ENCODE measurements at places on chromosomes 11 and 22.
A peak's percentile ranks its signal among the peaks of the same experiment; 100 is the strongest.

DNA sequence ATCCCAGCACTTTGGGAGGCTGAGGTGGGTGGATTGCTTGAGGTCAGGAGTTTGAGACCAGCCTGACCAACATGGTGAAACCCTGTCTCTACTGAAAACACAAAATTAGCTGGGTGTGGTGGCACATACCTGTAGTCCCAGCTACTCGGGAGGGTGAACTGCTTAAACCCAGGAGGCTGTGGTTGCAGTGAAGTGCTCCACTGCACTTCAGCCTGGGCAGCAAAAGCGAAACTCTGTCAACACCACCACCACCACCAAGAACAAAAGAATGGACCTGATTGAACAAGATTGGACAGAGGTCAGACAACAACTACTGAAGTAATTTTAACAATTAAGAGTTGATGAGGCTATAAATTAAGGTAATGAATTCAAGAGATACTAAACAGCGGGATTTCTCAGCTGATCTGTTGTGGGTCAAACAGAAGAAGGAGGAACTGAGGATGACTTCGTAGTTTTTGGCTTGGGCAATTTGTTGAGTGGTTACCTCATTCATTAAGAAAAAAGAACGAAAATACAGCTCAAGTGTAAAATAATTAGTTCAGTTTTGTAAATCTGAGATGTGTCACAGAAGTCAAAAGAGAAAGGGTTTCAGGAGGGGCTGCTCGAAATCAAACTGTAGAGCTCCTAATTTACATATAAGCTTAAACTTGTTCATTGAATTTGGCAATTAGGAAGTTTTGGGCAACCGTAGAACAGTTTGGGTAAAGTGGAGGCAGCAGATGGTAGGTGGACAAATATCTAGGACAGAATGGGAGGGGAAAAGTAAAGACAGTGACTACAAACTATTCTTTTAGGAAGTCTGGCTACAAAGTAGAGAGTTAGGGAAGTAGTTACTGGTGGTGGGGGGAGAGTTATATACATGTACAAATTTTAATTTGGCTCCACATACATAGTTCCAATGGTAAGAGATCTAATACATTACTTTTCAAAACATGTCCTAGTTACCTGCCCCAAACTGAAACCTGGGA is 4.5 kb downstream of the IL18 start:
- DNase-seq = no peak

- DNase-seq = no peak
These were observed 58.6 kb upstream of the CCT8L2 start for GRCh38 chr22:16651217-16651616.

DNA sequence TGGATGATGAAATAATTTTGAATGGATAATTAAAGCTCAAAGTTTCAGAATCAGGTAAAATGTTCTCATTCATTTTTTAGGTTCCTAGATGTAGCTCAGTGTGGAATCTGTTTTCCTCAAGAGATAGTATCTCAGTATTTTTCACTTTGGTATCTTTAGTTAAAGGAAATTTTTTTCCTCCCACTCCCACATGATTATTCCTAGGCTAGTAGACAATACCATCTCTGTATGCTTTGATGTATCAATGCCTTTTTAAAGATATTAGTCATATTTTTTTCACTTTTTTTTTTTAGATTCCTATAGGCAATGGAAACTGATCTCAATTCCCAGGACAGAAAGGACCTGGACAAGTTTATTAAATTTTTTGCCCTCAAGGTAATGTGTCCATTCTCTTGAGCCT is 26.6 kb downstream of the ATG13 start:
- no peak for DNase-seq

DNA sequence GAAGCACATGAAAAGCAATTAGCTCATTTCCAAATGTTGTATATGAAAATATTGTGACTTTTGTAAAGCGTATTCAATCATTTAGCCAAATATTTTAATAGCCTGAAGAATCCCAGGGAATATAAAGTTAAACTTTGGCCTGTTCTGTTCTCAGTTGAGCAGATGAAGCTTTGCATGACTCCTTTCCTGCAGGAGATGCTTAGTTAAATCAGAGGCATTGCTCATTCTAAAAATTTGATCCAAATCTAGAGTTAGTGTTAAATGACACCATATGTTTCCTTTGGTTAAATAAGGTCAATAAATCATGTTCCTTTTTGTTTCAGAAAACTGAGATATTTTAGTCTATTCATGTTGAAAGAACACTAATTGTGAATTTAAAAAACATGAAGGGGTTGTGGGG is 51.2 kb upstream of the BIRC3 start:
- no peak for DNase-seq

GRCh38 chr11:35479731-35480130 is 45.7 kb downstream of the PAMR1 start:
- no peak for DNase-seq

DNA sequence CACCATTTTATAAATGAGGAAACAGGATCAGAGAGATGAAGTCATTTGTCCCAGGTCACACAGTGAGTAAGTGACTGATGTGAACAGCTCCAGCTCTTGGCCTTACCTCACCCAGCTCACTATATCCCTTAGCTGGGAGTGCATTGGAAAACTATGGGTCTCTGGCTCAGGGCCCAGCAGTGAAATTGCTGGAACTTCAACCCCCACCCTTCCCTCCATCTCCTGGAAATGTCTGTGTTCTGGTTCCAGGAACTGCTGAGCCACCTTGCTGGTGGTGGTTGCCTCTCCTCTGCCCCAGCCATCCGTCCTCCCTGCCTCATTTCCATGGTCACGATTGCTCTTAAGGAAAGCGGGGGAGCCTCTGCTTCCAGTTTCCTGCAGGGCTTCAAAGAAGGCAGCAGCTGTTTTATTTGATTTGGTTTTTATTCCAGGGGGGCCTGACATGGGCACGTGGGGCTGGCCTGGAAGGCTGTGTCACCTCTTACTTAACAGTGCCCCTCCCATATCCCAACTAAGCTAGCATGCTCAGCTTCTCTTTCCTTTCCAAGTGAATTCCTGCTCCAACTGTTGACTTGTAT is 46.2 kb upstream of the CSTF3 start:
- DNase-seq = no peak

GRCh38 chr11:63574856-63575602 is 11.8 kb upstream of the PLAAT2 start:
- DNase-seq = no peak

DNA sequence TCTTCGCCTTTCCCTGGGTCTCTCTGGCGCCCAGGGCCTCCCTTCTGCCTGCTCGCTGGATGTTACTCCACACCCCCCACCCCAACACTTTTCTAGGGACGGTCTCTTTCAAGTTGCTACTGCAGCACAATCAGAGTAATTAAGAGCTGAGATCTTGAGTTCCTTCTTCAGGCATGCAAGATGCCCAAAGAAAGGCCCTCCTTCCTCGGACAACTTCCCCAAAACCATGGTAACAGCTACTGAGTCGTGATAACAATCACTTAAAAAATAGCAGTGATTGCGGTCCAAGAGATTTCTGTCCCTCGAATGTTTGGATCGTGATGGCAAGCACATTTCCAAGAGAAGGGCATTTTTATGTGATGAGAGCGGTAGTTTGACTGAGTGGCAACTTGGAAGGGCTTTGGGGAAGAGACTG is 638 bp upstream of the TENM4 start:
- DNase-seq = no peak

DNA sequence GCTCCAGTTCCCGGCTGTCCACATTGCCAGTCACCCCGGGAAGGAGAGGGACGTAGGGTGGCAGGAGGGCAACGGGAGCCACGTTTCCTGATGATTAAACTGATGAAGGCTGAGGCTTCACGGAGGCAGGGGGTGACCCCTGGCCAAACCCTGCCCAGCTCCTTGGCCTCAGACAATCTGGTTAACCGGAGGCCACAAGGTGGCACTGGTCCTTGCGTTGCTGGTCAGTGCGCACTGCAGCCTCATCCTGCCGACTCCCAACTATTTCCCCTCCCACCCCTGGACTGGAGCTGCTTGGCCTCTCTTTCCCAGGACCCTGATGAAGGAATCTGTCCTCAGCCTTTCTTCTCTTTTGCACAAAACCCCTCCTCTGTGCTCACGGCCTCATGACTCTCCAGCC is 75.3 kb downstream of the PDE2A start:
- no peak for DNase-seq

DNA sequence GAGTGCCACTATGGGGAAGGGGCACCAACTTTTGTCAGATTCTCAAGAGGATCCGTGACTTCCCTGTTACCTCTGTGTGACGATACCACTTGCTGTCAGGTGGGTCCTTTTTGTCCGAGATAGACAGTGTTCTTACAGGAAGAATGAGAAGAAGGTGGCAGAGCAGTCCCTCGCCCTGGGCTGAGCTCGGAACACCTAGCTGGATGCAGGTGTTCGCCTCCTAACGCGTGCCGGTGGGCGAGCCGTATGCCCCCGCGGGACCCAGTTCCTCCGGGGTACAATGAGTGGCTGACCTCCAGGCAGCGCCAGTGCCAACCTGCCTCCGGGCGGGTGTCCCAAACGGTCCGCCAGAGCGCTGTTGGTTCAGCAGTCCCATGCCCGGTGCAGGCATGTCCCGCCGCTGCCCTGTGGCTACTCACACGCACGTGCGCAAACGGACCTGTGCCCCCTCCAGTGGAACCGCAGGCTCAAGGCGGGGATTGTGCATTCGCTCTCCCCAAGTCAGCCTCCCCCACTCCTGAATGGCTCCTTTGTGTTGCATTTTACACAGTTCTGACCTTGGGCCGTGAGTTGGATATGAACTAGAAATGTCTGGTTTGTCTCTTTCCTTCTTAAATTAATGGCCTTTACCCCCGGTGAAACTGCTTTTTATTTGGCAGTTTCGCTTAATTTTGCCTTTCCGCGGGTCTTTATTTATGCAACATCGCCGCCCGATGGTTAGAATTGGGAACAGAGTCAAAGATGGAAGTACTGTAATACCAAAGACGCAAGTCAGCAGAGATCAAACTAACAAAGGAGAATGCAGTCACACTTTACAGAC is 1.1 kb upstream of the ABTB2 start:
- DNase-seq = peak; percentile 61

DNA sequence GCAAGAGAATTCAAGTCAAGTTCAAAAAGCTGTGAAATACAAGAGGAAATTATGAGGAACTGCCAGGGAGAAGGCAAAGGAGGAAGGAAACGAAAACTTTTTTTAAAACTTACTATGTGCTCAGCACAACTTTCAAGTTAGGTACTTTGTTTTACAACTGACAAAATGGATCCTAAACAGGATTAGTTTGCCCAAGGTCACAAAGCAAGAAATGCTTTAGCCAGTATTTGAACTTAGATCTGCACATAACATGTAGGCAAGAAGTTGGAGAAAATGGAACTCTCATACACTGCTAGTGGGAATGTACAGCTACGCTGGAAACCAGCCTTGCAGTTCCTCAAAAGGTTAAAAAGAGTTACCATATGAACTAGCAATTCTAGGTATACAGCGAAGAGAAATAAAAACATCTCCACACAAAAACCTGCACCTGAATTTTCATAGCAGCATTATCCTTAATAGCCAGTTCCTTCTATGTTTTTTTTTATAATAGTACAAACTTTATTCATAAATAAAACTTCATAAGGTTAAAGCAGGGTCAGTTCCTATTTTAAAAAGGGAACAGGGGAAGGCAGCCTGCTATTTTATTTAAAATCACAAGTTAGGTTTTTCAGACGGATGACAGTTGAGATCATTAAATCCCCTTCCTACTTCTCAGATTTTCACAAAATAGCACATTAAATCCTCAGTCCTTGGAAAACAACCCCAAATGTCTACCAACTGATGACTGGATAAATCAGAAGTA is 19.2 kb downstream of the DDX6 start:
- no peak for DNase-seq

- DNase-seq = no peak
These were observed 784 bp upstream of the SLC43A3 start for GRCh38 chr11:57427727-57428082.

DNA sequence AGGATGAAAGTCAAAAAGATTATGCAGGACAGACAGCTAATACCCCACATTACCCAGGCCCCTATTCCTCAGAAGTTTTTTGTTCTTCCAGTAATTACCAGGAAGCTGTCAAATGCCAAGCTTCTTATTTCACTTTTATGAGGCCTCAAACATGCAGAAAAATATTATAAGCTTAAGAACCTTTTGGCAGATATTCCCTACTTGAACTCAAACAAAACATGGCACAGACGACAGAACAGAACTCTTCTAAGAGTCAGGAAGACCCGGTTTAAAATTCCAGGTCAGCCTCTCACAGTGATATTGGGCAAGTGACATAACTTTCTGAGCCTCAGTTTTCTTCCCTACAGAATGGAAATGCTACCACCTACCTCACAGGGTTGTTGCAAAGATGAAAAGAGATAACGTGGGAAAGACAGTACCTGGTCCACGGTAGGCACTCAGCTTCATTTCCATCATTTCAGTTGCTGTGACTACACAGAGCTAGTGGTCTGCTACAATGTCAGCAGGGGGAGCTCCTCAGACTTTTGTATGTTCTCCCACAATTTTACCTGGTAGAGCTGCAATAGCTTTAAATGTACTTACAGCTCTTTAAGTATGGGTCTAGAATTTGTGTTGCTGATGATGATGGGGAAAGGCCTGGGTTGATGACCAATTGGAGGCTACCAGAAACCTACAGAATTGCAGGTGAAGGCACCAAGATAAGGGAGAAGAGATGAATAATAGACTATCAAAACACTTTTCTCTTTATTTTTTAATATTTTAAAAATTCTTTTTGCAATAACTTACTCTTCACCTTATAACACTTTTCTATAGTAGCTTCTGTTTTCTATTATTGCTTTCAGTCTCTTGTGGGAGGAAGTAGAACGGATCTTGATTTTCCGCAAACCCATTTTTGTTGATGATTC is 98.3 kb upstream of the CHRM4 start:
- DNase-seq = peak; percentile 11

GRCh38 chr11:8026982-8027381 is 39.8 kb downstream of the EIF3F start:
- no peak for DNase-seq

- no peak for DNase-seq
These were observed 17.8 kb upstream of the RAPSN start for GRCh38 chr11:47466701-47467250.

DNA sequence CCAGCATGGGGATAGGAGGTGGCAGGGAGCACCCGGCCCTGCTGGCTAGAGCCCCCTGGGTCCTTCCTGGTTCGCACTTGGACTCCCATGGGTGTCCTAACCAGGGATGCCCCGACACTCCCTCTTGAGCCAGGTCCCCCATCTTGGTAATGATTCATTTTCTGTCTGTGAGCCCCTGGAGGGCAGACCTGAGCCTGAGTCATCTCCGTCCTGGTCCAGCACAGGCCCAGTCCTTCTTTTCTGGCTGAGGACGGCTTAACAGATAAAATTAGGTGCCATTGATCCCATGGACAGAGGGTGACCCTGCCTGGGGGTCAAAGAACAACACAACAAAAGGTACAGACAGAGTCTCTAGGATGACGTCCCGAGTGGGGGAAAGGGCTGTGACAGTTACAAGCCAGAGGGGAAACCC is 3.5 kb downstream of the RHOD start:
- no peak for DNase-seq

- DNase-seq = no peak
These were observed 13.2 kb downstream of the FAM181B start for GRCh38 chr11:82720267-82721065.

GRCh38 chr11:66904981-66905521 is 48.2 kb downstream of the LRFN4 start:
- no peak for DNase-seq

GRCh38 chr11:133058501-133058900 is 473.8 kb downstream of the OPCML start:
- DNase-seq = no peak

All from activated CD4-positive, CD25-positive, alpha-beta regulatory T cell treated with anti-CD3 and anti-CD28 coated beads, Interleukin-2, amount 50 U/mL, for 16 hours (primary cell).